Frontal cortex (tissue), 4 donors: ENCODE measurements at places on chromosomes 5 and 9. TPM values are rescaled to one million over a fixed set of nuclear protein-coding genes. Genes with fewer than 3 reads are reported as not detected.

- DNase-seq: no peak
Observed at GRCh38 chr5:15889001-15889400, 290.6 kb downstream of the MARCHF11 start.

DNA sequence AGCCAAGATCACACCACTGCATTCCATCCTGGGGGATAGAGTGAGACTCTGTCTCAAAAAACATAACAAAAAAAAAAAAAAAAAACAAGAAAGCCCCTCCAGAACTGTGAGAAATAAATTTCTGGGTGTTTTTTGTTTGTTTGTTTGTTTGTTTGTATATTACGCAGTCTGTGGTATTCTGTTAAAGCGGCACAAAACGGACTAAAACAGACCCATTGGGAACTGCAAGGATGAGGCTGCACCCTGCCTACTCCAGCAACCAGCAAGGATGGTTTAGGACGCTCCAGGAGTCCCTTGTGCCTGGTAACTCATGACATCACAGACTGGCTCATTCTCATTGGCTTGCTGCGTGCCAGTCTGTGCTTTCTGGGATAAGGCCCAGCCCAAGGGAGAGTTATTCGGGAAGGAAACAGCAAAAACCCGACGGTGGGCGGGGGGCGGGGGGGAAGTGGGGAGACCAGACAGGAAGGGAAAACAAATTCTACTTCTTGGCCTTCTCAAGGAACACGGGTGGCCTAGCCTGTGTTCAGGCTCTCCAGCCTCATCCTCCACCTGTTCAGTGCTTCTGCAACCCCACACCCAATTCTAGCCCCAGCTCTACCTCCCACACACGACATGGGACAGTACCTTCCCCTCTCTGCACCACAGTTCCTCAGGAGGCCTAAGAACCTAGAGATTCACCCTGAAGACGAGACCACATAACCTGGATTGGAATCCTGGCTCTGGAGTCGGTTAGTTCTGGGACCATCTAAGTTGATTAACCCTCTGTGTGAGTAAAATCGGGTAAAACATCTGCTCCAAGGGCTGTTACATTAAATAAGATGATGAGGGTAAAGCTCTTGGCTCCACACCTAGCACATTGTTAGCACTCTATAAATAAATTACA, 2.8 kb downstream of the CD74 start:
- peak; percentile 69 for DNase-seq

GRCh38 chr5:11620172-11620571, 284.1 kb downstream of the CTNND2 start:
- DNase-seq: no peak

BRIX1 gene
- 47.7 TPM for total RNA-seq

LCN1 gene
- not detected for total RNA-seq

SLC6A3 gene
- total RNA-seq: not detected
